Fibroblast of the conjunctiva (primary cell): ENCODE measurements at places on chromosomes 4 and X.
A peak's percentile ranks its signal among the peaks of the same experiment; 100 is the strongest.

DNA sequence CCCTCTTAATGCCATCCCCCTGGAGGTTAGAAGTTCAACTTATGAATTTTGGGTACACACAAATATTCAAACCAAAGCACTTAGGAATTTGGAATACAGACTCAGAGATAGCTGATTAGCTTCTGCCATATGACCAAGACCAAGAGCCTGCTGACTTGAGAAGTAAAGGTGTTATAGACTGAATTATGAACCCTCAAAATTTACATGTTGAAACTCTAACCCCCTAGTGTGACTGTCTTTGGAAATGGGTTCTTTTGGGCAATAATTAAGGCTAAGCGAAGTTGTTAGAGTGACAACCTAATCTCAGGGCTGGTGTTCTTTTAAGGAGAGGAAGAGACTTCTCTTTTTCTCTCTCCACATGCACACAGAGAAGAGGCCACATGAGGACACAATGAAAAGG lies 151.2 kb downstream of the COX18 start:
- DNase-seq, result no peak

DNA sequence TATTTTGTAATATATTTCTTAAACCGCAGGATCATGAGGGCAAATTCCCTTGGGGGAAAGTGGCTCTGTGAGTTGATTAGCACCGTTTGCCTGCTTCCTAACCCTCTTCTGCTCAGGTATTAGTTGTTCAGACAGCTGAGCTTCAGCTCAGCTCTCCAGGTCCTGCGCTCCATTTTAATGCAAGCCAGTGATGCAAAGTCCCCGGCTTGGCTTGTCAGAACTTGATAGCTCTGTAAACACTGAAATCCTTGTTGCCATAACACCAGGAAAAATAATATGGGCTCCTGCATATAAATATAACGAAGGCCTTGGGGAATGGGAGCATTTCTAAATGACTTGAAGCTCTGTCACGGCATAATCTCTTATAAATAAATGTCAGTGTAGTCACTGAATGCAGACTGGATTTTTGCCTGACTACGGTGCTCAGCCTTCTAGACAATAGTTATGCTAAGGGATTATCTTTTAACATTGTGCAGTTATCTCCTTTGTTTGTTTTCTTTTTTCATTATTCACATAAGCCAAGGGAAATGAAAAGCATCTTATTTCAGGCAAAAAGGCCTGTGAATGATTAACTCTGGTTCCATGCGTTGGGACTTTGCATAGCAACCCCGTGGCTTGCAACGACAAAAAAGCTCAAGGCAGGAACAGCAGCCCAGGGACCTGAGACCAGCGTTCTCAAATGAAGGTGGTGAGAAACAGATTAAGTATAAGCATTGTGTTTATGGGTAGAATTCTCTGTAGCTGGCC lies 253.2 kb downstream of the SPRY1 start:
- DNase-seq, result peak; percentile 81

DNA sequence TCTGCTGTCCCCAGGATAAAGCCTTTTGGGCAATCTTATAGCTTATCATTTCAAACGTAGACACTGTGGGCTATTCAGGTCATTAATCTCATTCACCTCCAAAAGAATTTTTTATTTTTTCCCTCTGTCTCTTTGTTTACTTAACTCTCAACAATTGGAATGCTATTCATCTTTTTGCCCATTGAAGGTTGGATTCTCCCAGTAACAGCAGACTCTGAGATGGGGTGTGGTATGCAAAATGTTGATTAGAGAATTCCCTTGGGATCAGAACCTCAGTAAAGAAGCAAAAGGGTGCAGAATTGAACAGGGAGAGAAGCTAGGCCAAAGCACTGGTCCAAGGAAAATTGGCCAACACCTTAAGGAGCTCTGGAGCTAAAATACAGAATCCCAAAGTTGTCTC lies 60.4 kb downstream of the CAMK2D start:
- DNase-seq, result no peak

- no peak for DNase-seq
These were observed 57.6 kb downstream of the SH3KBP1 start for GRCh38 chrX:19829814-19830213.

DNA sequence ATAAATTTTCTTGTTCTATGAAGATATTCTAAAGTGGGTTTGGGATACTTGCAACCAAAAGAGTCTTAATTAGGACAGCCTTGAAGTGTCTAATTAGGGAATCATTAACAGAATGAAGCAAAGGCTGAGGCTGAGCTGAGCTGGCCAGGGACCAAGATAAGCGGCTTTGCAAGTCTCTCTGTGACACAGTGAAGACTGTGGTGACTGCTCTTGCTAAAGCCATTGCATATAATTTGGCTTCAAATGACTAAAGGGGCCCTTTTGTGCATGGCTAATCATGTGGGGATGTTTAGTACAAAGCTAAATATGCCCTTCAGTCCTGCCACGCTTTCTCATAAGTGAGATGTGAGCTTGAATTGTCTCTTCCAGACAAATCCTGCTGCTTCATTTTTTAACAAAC lies 31.2 kb upstream of the GYPA start:
- DNase-seq, result no peak

GRCh38 chrX:41881166-41881565 lies 42.2 kb downstream of the CASK start:
- DNase-seq, result no peak

DNA sequence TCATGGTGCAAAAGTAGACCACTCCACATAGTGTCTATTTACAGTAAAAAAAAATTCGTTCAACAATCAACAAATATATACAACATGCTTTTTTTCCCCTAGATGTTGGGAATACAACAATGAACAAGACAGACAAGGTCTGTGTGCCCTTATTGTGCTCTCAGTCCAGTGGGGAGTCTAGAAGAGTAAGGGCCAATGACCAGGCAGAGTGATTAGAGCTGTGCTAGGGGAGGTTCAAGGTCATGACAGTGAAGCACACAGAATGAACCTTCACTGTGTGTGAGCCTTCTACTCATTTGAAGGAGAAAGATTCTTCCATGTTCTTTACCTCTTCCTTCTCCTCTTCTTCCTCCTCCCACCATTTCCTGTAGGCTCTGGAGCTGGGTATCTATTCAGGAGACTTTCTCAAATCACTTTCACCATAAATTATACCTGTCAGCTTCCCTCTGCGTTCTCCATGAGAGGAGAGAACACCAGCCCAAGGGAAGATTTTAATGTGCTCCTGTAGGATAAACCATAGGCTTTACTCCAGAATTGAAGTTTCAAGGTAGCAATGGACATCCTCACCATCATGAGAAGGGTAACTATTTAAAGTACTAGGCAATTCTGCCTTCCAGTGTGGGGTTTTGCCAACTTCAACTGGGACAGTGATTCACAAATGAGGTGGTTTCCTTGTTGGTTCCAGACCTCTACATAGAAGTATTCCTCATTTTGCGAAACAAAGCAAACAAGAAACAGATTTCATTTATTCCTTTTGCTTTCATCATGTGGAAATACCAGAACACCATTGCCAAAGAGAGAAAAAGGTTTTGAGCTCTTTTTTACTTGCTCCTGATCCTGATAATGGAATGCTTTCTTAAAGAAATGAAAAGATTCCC lies 246.9 kb upstream of the GPC4 start:
- peak; percentile 44 for DNase-seq

- DNase-seq, result no peak
These were observed 123.1 kb upstream of the GRIA3 start for GRCh38 chrX:123060986-123061385.

DNA sequence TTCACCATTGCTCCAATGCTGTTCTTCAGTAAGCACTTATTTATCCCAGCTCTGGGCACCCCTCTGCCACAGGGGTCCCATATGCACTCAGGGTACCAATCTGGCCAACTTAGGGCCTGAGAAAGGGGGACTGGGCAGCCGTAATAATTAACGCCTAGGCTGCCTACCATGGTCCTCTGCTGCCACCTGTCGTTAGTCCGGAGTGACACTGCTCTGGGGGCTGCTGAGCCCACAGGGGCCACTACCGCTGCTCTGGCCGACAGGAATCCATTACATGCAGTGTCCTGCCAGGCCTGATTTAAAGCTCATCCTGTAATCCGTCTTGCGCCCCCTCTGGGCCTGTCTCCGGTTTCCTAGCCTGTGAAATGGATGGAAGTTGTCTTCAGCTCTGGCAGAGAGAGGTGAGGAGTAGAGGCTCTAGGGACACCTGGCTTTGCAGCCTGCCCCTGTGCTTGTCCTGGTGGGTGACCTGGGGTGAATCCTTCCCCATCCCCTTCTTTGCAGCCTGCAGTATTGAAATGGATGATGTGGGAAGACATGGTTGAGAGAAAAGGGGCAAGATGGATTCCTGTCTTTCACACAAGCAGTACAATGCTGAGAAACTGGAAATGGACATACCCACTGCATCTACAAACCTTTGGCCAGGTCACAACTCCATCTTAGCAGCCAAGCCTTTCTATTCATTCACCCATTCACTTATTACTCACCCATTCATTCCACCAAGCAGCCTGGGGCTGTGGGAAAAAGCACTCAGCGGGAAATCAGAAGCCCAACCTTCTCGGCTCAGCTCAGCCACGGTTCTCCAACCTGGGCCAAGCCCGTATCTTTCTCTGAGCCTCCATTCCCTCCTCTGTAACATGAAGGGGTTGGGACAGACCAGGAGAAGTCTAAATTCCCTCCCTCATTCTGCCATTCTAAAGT lies 116.3 kb upstream of the NALF2 start:
- peak; percentile 29 for DNase-seq
